ENCODE measurements at places on chromosomes 12 and 14.
A peak's percentile ranks its signal among the peaks of the same experiment; 100 is the strongest.

GRCh38 chr12:49015196-49015595, 3.4 kb downstream of the PRKAG1 start:
- DNase-seq = no peak

DNA sequence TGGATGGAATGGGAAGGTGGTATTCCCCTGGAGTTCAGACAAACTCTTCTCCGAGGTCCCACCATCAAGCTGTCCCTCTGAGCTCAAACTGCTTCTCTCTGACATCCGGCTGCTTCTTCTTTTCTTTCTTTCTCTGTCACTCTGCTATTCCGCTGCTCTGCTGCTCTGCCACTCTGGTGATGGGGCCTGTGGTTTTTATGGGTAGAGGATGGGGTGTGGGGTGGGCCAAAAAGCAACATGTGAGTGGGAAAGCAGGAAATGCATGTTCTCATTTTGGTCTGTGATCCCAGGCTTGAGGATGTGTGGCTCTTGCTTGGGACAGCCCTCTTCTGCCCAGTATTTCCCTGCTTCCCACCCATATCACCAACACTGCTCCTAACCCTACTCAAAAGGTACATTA, 30.6 kb downstream of the CLECL1 start:
- DNase-seq = peak; percentile 20

DNA sequence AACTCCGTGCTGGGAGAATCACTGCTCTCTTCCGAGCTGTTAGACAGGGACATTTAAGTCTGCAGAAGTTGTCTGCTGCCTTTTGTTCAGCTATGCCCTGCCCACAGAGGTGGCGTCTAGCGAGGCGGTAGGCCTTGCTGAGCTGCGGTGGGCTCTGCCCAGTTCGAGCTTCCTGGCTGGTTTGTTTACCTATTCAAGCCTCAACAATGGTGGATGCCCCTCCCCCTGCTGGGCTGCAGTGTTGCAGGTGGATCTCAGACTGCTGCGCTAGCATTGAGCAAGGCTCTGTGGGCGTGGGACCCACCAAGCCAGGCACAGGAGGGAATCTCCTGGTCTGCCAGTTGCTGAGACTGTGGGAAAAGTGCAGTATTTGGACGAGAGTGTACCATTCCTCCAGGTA, 43.7 kb downstream of the GPR137C start:
- DNase-seq = no peak

- no peak for DNase-seq
Observed at GRCh38 chr12:98437806-98438595, 77.4 kb upstream of the TMPO start.

DNA sequence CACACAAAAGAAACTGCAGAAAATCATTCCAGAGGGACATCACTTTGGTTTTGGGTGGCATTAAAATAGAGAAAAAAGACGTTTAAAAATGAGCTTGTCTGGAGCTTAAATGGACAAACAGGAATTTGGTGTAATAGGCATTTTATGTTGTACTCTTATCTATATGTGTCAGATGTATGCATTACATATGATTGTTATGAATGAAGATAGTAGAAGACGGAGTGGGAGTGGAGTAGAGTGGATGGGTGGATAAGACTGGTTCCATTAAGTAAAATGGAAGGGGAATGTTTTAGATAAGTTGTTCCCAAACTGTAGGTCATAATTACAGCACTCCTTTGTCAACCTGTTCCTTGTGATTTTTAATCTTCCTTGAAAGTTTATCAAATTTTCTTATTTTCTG, 1.9 kb downstream of the CCDC91 start:
- DNase-seq = no peak

GRCh38 chr14:79417961-79418360, 793.3 kb downstream of the DIO2 start:
- DNase-seq = no peak

DNA sequence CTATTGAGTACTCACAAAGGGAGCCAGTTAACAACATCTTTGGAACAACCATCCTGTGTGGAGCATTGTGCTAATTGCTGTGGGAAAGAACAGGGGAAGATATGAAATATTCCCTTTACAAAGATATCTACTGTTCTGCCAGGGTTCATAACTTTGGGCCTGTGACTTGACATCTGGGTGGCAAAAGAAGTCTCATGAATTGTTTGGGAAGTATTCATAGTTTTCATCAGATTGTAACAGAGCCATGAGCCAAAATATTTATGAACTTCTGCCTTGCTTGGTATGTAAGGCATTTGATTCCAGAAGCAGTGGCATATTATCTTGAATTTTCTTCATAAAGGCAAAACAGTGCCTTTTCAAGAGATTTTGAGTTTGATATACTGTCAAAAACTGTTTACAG, 816.2 kb downstream of the DIO2 start:
- no peak for DNase-seq

DNA sequence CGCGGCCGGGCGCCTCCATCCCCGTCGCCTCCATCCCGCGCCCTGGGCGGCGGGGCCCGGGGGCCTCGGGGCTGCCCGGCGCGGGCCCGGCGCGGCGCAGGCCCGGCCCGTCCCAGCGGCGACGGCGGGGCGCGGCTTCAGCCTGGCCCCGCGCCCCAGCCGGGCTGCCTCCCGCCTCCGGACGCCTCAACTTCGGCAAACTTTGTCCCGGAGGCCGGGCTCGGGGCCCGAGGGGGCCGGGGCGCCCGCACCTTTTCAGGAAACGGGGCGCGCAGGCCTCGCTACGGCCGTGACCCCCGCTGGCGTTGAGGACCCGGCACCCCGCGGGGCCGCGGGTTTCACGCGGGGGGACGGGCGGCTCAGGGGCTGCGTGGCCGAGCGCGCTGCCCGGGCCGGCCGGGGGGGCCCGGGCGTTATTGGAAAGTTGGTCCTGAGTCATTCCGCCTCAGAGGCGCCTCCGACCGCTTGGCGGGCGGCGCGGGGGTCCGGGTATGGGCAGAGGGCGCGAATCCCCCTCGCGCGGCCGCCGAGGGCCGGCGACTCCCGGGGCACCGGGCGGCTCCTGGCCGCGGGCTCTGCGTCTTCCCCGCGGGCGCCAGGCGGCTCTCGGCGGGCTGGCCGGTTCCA, 575 bp downstream of the TRAF3 start:
- no peak for DNase-seq

GRCh38 chr12:84375449-84376170, 537.0 kb downstream of the SLC6A15 start:
- DNase-seq = no peak

- DNase-seq = no peak
Observed at GRCh38 chr12:45010059-45010458, 40.8 kb downstream of the DBX2 start.

GRCh38 chr12:59808317-59808910, 212.6 kb downstream of the SLC16A7 start:
- DNase-seq = no peak

DNA sequence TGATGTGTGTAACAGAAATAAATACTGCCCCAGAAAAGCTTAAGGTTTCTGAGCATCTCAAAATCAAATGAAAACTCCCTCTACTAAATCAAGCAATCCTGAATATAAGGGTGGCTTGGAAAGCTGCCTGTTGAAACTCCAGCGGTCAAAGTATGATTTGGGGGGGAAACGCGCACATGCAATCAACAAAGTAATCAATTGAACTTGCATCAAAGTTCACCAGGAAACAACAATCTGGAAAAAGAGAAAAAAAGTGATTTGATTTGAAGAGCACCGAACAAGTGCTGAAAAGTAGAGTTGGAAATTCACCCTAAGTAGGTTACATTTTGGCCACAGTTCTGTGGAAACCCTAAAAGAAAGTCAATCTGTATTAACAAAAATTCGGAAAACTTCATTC, 700 bp downstream of the CNIH1 start:
- no peak for DNase-seq

DNA sequence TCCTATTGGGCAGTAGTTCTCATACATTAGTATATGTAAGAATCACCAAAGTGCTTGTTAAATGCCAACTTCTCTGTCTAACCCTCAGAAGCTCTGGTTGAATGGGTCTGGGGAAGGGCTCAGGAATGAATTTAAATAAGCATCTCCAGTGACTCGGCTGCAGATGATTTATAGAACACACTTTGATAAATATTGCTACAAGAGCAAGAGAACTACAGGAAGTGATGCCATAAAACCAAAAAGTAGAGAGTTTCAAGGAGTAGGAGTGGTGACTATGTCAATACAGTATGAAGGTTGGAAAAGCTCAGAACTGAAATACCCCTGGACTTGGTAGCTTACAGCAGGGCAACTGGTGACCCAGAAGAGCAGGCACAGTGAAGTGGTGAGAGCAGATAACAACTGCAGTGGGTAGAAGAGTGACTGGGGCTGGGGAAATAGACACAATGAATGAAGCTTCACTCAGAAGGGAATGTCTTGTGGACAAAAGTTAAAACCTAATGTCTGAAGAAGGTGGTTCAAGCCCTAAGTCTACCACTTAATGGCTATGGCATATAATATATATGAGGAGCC, 8.0 kb upstream of the PLEKHA5 start:
- DNase-seq = no peak

- no peak for DNase-seq
Observed at GRCh38 chr12:5272018-5272785, 159.7 kb upstream of the NTF3 start.

GRCh38 chr12:89067421-89068187, 284.7 kb downstream of the DUSP6 start:
- DNase-seq = no peak

- peak; percentile 26 for DNase-seq
Observed at GRCh38 chr12:121748571-121749265, 36.2 kb downstream of the TMEM120B start.

GRCh38 chr14:101980700-101981099, 16.3 kb downstream of the DYNC1H1 start:
- DNase-seq = no peak

GRCh38 chr12:27277846-27278260, 33.8 kb downstream of the STK38L start:
- no peak for DNase-seq

Measured in activated CD4-positive, alpha-beta T cell treated with anti-CD3 and anti-CD28 coated beads, Interleukin-2, amount 50 U/mL, for 4 hours (primary cell).